ENCODE measurements at places on chromosomes 6 and 20.

DNA sequence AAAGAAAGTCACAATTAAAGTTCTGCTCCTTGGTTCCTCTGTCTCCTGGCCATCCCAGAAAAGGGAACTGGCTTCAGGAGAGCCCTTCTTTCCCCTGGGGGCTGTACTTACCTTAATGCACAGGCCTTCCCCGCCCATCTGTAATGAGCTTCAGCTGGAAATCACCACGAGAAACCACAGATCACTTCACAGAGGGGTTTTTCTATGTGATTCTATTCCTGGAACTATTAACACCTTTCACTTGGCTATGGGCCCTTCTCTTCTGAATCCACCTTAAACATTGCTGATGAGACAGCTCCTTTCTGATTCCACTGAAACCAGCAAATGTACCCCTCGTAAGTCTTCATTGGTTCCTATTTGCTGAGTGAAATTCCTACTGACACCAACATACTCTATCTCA, 80.7 kb downstream of the FOXF2 start:
- DNase-seq: no peak

DNA sequence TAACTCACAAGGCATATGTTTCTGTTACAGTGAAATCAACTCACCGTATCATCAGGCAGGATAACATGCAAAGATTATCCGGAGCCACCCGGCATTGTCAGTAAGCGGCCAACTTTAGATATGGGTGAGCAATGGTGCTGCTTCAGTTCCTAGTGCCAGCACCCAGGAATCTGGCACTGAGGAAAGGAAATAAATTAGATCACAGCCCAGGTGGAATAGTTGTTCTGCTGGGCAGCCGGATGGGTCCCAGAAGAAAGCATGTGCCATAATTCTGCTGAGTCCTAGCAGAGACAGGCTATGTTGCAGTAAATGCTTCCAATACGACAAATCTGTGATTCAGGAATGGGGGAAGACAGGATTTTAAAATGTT, 183.6 kb upstream of the SPTLC3 start:
- no peak for DNase-seq

DNA sequence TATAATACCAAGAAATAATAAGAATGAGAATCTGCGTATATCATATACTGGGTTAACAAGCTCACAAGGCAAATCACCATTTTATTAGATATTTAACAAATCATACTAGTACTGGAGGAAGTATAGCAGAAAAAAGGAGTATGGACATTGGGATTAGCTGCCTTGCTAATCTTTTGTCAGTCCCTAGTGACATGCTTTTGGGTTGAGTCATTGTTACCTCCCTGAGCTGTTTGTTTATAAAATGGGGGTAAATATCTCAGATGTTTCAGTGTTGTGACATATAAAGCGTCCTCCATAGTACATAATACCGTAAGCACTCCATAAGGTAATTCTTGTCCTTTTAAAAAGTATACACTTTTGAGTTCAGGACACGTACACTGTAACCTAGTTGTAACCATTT, 107.0 kb downstream of the ESR1 start:
- no peak for DNase-seq

DNA sequence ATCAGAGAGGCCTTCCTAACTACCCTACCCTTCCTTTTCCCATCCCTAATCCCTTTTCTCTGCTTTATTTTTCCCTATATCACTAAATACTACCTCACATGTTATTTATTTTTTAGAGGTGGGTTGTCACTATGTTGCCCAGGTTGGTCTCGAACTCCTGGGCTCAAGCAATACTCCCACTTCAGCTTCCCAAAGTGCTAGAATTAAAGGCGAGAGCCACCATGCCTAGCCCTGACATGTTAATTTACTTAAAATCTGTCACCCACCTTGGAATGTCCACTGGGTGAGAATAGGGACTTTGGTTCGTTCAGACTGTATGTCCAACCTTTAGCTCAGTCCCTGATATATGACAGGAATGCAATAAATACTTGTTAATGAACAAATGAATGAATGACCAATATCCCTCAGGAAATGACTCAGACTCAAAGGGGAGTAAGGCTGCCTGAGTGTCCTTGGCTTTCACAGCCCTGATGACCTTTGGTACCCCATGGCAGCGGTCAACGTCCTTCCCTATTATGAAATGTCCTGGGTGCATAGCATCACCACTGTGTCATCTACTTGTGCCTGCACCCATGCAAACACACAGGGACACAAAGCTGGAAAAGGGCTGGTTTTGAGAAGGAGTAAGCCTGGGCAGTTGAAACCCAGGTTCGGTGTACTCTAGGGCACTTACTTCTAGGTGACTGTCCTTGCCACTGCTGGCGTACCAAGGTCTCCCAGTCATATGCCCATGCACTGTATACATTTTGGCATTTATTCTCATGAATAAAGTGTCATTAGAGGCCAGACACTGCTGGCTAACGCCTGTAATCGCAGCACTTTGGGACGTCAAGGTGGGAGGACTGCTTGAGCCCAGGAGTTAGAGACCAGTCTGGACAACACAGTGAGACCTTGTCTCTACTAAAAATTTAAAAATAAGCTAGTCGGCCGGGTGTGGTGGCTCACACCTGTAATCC, 26.5 kb downstream of the BCL2L1 start:
- DNase-seq: no peak

- DNase-seq: no peak
Measured at GRCh38 chr6:5328800-5329199, 67.5 kb downstream of the FARS2 start.

GRCh38 chr20:51097351-51098120, 74.6 kb upstream of the KCNG1 start:
- DNase-seq: no peak

DNA sequence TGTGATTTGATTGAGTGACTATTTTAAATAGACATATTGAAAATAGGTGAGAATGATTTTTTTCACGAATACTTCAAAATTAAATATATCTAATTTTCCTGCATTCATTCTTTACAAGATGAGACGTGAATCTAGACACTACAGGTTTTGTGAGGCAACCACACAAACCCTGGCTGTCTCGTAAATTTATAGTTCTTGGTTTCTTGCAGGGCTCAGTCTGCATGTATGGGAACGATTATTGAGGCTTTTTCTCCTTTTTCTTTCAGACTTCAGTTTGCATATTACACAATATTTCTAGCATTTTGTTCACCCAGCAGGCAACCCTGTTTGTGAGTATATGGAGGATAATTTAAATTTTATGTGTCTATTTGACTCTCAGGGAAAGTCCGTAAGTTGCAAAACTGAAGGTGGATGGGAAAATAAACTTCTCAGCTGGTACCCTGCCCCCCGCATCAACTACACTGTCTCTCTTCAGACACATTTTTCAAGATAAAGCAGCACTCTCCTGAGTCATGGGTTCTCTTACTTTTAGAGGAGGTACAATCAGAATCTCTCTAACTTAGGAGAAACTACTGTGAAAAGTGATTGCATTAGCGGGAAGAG, 1349.3 kb downstream of the GRIK2 start:
- no peak for DNase-seq

GRCh38 chr6:89834884-89835792, 5.5 kb downstream of the CASP8AP2 start:
- no peak for DNase-seq
